Left renal cortex interstitium (tissue), 4 donors: ENCODE measurements at places on chromosomes 5 and 9. TPM values are rescaled to one million over a fixed set of nuclear protein-coding genes. Genes with fewer than 3 reads are reported as not detected.

The SLC4A9 gene
- 18.2 TPM for polyA plus RNA-seq

The SPINK7 gene
- 0.85 TPM for polyA plus RNA-seq

The ARL14EPL gene
- polyA plus RNA-seq, result not detected

The SELENOP gene
- polyA plus RNA-seq, result 567 TPM

The HMCN2 gene
- 1.1 TPM for polyA plus RNA-seq

DNA sequence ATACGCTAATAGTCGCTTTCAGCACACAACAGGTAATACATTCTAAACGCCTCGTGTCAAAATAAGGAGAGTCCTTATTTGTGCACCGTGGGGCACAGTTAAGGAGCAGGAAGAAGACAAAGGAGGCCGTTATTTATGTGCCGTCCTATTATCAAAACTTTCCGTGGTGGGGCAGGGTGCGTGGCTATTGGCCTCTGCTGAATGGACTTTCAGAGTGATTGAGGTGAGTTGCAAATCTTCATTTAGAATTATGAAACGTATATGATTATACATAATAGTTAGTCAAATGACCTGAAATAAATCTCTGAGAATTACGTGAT is 833 bp downstream of the C5orf24 start:
- peak; percentile 20 for DNase-seq

DNA sequence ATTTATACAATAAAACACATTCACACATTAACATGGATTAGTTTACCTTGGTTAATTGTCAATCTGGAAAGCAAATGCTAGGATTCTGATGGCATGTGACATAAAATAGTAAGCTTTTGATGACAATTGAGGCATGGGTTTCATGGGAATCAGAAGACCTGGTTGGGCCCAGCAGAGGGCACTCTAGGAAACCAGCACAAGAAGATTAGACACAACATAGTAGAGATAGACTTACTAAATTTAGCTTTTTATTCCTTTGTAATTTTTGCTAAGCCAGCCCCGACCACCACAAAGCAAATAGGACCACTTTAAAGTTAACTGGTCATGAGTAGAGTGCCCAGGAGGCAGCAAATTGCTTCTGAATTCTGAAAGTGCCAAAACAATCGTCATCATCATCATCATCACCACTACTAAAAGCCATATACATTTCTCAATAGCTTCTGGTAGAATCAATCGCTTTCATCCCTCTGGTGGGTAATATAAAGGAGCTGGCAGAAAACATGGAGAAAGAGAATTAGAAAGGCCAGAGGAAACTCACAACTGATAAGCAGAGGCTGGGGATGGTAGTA is 163.2 kb downstream of the ARRDC3 start:
- DNase-seq, result no peak

DNA sequence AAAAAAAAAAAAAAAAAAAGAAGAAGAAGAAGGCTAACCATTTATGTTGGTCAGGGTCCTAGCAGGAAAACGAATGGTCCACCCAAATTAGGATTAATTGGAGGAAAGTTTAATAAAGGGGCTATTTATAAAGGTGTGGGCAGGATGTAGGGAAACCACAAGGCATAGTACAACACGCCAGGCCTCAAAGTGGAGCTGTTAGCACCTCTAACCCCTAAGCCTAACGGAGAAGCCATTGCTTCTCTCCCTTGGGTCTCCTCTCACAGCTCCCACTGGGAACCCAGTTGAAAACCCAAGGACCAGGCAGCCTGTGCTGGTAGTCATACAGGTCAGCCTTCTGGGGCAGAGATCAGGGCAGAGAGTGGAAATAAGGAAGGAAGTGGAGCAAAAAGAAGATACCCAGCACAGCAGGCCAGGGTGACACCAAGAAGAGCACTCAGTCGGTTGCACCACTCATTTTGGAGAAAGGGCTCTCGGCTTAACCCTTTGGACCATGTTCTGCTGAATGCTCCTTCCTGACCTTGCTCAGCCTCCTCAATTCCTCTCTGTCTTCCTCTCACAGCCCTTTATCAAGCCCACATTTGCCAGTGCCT is 8.8 kb upstream of the GLIPR2 start:
- DNase-seq, result no peak

- no peak for DNase-seq
Measured at GRCh38 chr5:179816796-179817469, 3.8 kb upstream of the SQSTM1 start.

- DNase-seq, result no peak
Measured at GRCh38 chr9:78668148-78668832, 371.4 kb downstream of the PSAT1 start.
